T-helper 2 cell (primary cell): ENCODE measurements at places on chromosomes 6 and 20.

DNA sequence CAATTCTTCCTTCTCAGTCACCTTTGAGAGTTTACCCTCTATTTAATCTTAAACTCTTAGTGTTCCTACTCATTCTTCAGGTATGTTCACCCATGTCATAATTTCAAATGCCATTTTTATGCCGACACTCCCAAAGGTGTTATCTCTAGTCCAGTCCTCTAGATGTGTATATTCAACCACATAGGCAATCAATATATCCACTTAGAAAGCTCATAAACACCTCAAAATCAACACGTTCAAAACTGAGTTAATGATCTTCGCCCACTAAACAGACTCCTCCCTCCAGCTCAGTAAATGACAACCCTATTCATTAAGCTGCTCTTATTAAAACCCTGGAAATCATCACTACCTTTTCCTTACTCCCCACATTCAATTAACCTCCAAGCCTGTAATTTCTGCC, 6.4 kb downstream of the OSTM1 start:
- no peak for DNase-seq

- no peak for DNase-seq
These were observed 3.2 kb downstream of the ACTR5 start for GRCh38 chr20:38751360-38751976.

GRCh38 chr20:6095409-6095808, 27.4 kb downstream of the FERMT1 start:
- DNase-seq: no peak

DNA sequence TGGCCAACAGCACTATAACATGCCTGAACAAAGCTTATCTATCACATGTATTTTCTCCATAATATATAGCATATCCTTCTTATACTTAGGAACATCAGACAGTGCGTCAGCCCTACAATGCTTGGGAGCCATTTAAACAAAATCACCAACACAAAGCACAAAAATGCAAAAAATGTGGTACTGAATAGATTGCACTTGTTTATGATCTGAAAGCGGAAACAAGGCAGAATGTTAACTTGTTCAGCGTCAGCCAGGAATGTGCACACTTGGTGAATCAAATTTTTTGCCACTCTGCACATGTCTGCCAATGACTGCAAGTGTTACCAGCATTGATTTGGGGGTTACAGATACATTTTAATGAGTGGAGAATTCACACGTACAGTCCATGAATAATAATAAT, 14.8 kb downstream of the SLC35A1 start:
- no peak for DNase-seq

GRCh38 chr6:56359201-56359899, 112.0 kb upstream of the COL21A1 start:
- DNase-seq: peak; percentile 17

- no peak for DNase-seq
These were observed 35.9 kb downstream of the FOXC1 start for GRCh38 chr6:1645466-1646185.

DNA sequence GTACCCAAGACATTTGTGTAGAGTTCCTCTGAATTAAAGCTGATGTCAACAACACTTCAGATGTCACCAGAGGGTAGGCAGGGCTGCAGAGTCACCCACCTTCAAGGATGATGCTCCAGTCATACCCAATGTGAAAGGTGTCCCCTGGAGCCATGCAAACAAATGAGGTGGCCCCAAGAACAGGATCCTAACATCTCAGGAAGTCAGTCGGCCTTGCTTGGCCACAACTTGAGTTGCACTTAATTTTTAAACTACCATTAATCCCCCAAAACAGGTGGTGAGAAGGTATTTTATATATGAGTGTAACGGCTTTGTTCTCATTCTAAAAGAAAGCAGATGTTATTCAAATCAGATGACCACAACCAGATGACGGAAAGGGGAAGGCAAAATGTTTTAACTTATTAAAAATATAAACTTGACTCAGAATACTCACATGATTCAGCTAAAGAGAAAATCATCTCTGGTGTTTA, 21.1 kb upstream of the SERPINB1 start:
- no peak for DNase-seq

GRCh38 chr20:35285806-35286076, 1.2 kb upstream of the EIF6 start:
- no peak for DNase-seq

GRCh38 chr20:8661229-8661952, 407.5 kb upstream of the PLCB4 start:
- DNase-seq: no peak

GRCh38 chr20:54276577-54277169, 68.8 kb downstream of the PFDN4 start:
- no peak for DNase-seq

- no peak for DNase-seq
These were observed 37.9 kb upstream of the RNF24 start for GRCh38 chr20:4053071-4053919.

- DNase-seq: no peak
These were observed 234.1 kb downstream of the TMEM242 start for GRCh38 chr6:157089258-157089657.

- DNase-seq: no peak
These were observed 11.7 kb downstream of the TSPYL1 start for GRCh38 chr6:116267836-116268588.

DNA sequence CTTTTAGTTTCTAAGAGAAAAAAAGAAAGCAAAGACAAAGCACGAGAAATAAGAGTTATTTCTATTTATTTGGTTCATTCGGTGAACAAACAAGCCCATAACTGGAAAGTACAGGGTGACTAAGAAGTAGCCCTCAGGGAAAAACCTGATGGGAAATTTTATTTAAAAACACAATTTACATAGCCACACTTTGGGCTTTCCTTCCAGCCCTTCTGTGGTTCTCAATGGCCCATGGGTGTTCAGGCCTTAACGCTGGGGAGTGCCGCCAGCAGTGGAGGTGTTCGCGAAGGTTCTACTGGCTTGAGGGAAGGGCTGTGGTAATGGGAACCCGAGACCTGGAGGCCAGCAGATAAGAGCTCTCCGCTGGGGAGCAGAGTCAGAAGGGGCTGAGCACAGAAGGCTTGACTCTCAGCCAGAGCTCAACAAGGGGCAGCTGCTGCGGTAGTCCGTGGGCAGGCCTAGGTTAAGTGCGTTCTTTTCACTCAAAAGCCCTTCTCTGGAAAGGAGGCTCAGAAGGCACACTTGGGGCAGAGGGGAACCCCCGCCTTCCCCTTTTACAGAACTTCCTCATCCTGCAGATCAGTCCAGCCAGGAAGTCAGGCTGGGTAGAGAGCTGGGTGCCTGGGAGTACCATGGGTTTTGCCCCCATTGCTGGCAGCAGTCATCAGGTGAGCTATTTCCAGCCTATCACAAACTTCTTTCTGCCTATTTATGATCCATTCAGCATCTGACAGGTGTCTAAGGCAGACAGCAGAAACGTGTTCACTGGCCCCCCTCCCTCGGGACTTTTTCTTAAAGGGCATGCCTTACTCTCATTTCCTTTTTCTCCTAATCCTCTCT, 8.8 kb upstream of the CD83 start:
- DNase-seq: peak; percentile 7

- no peak for DNase-seq
These were observed at the start of gene SEMG2 for GRCh38 chr20:45221076-45221475. SEMG2 (plus strand) TSS chr20:45221373; CDS start chr20:45221390, 17 bp downstream.

DNA sequence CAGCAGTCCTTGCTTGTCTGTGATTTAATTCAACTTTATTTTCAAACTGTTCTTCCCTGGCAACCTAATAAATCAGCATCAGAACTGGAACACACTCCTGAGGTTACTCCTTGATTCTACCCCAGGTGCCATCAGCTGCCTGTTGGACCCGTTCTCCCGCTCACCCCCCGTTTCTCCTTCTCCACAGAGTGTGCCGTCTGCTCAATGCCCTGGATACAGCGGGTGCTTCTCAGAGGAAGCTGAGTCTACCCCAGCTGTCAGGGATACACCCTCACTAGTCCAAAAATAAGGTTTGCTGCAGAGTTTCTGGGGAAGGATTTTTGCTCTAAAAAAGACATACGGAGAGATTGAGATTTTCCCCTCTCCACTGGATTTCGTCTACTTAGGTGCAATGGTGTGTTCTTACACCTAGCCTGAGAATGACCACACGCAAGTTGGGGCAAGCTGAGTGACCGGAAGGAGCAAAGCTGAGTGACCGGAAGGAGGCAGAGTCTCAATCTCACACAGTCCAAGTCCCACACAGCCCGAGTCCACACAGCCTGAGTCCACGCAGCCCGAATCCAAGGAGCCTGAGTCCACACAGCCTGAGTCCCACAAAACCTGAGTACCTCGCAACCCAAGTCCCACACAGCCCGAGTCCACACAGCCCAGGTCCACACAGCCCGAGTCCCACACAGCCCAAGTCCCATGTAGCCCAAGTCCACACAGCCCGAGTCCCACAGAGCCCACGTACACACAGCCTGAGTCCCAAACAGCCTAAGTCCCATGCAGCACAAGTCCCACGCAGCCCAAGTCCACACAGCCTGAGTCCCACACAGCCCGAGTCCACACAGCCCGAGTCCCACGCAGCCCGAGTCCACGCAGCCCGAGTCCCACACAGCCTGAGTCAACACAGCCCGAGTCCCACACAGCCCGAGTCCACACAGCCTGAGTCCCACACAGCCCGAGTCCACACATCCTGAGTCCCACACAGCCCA, 58.6 kb upstream of the DACT2 start:
- DNase-seq: no peak

DNA sequence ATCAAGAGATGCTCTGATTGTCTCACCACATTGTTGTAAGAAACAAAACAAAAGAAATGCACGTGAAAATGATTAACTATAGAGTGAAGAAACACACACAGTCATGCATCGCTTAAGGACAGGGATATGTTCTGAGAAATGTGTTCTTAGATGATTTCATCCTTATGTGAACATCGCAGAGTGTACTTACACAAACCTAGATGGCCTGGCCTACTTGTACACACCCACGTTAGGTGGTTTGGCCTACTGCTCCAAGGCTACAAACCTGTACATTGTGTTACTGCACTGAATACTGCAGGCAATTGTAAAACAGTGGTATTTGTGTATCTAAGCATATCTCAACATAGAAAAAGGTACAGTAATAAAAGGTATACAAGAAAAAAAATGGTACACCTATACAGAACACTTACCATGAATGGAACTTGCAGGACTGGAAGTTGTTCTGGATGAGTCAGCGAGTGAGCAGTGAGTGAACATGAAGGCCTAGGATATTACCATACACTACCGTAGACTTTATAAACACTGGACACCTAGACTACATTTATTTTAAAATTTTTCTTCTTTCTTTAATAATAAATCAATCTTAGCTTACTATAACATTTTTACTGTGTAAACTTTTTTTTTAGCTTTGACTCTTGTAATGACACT, 48.6 kb downstream of the FKBP5 start:
- DNase-seq: no peak

GRCh38 chr20:5434116-5434515, 117.4 kb upstream of the PROKR2 start:
- no peak for DNase-seq

DNA sequence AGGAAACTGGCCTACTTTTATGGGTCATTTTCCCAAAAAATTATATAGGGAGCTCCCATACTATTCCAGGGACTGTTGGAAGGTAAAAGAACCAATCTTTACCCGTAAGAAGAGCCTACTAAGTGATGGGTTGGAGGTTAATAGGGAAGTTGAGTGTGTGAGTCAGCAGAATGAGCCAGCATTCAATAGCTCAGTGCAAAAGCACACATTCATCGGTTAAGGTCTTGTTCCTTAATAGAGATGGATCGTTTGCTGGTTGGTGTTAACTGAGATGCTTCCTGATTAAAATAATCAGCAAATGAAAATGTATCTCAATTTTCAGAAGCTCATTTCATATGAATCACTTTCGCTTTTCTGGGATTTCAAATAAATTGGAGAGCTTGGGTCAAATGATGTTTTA, 115.3 kb upstream of the MRPS10 start:
- no peak for DNase-seq

DNA sequence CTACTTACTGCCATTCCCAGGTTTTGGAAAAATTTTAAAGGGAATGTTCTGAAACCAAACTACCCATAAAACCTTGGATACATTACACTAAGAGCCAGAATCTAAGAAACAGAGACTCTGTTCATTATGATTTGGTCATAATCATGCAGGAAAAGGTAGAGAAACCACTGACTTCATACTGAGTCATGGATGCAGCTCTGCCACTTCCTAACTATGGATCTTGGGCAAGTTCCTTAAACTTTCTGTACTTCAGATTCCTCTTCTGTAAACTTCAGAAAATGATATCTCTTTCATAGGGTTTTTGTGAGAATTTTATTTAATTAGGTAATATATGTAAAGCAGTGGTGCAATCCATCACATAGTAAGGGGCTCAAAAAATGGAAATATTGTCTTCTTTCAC, 20.0 kb downstream of the PLA2G7 start:
- DNase-seq: no peak

- no peak for DNase-seq
These were observed 82.2 kb upstream of the NAA20 start for GRCh38 chr20:19934792-19935491.

DNA sequence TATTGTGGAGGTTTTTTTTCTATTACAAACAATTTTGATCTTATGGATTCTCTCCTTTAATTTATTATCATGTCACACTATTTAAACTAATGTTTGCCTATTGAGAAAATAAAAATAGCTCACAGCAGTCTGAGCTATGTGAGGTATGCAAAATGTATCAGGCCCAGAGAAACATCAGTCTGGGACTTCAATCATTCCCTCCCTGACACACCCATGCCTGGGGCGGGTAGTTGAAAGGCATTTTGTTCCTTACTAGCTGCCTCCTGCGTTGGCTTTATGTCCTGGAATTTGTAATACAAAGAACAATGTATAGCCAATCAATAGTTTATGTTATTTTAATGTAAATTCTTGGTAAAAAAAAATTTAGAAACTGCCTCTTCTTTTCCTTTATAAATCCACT, 403.3 kb downstream of the EPM2A start:
- DNase-seq: no peak

DNA sequence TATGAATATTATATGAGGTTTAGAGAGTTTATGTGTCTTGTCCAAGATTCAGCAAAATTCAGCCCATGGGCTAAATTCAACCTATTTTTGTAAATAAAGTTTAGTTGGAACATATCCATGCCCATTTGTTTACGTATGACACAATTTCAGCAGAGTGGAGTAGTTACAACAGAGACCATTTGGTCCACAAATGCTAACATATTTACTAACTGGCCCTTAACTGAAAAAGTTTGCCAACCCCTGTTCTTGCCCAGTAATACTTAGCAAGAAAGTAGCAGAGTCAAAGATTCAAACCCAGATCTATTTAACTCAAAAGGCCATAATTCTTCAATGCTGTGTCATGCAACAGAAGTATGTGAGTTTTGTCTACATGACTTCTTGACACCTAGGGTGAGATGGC, 561.0 kb downstream of the PTPRT start:
- DNase-seq: no peak

GRCh38 chr20:59047938-59048680, 5.5 kb upstream of the PRELID3B start:
- DNase-seq: no peak
